Thoracic aorta (tissue), 2 donors: ENCODE measurements at places on chromosomes 6 and 20.

GRCh38 chr6:11634948-11635347, 97.4 kb downstream of the TMEM170B start:
- DNase-seq = no peak

- DNase-seq = no peak
These were observed 7.5 kb downstream of the TRIM39 start for GRCh38 chr6:30334075-30334783.

GRCh38 chr6:155495011-155495768, 39.6 kb upstream of the NOX3 start:
- no peak for DNase-seq

DNA sequence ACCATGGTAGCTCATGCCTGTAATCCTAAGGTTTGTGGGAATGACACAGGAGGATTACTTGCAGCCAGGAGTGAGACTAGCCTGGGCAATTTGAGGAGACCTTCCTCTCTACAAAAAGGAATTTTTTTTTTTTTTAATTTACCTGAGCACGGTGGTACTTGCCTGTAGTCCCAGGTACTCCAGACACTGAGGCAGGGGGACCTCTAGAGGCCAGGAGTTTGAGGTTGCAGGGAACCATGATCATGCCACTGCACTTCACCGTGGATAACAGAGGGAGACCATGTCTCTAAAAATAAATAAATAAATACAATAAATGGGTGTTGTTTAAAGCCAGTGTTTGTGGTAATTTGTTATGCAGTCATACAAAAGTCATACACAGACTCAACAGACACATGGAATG, 2.4 kb upstream of the HLA-F start:
- DNase-seq = no peak

GRCh38 chr6:146542881-146543210, 787 bp upstream of the RAB32 start:
- no peak for DNase-seq

DNA sequence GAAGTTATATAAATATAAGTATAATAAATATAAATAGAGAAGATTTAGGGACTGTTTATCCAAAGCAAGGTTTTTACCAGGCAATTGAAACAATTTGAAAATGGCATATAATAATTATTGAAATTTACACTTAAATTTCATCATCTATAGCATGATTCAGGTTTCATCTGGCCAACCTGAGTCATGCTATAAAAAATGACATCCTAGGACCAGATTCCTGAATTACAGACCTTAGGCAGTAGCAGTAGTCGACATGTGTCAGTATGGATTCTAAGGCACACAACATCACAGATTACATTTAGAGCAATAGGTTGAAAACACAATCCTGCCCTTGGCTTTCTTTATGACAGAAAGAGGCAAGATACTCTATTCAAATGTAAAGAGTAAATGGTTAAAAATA, 592.3 kb downstream of the PHF3 start:
- no peak for DNase-seq

DNA sequence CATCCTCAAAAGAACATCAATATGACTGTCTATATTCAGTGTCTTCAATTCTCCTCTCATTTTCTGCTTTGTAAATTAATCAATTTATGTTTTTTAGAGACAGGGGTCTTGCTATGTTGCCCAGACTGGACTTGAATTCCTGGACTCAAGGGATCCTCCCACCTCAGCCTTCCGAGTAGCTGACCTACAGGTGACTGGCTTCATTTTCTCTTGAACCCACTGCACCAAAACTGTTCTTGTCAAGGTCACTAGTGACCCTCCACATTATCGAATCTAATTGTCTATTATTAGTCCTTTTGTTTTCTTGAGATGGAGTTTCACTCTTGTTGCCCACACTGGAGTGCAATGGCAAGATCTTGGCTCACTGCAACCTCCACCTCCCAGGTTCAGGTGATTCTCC, 3.7 kb downstream of the DNAAF9 start:
- DNase-seq = no peak

DNA sequence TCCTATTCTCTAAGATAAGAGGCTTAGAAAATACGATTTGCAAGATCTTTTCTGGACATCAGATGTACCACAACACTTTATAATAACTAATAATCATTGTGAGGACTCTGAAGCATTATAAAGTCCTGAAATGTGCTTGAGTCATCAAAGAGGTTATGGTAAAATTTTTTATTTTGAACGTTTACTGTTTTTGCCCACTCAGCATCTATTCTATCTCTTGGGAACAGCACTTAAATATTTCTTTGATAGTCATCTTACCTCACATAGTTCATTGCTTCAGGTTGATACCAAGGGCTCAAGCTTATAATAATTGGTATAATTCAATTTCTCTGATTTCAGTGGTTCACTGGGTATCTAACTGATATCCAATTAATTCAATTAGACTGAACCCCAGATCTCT, 700.5 kb downstream of the KHDRBS2 start:
- DNase-seq = no peak

GRCh38 chr6:87700397-87701343, 1.4 kb downstream of the AKIRIN2 start:
- no peak for DNase-seq

GRCh38 chr6:72788188-72788587, 166.3 kb downstream of the KCNQ5 start:
- DNase-seq = no peak

DNA sequence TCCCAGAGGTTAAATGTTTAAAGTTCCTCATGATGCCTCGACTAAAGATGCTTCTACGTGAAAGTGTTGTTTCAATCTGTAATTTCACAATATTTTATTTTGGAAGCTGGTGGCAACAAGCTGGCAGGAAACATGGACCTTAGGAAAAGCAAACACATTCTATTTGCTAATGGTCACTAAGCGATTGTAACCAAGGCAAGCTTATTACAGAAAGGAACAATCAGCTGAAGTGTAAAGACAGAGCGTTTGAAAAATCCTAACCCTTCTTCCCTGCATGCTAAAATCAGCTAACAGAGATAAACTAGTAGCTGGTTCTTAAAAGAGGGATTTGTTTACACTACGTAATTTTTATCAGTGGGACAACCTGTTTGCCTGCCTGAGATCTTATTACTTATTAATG, 50.0 kb downstream of the IL20RA start:
- DNase-seq = no peak

DNA sequence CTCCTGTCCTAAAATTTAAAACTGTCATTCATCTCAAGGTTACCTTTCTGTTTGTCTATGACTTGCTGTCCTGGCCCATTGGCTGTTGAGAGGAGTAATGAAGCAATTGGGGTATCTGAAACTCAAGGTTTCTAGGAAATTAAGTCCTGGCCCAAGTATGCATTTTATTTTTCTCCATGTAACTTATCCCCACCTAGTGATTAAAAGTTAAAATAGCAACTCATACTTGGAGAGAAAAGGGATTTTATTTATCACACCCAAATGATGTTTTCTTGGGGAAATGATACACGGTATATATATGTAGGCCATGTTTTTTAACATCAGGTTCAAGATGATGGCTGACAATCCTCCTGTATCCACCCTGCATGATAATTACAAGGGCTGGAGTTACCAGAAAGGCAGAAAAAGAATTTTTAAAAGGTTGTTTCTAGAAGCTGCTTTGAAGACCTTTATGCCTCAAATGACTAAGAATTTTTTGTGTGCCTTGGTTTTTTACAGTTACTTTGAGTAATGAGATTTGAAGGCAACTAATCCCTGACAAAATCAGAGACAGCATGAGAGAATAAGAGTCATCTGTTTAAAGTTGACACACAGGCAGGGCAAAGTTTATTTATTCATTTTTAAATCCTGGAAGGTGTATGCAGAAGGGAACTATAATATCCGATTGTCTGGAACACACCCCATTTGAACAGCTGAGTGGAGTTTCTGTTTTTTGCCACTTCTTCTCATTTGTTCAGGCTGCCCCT, 28.9 kb upstream of the C6orf58 start:
- no peak for DNase-seq

DNA sequence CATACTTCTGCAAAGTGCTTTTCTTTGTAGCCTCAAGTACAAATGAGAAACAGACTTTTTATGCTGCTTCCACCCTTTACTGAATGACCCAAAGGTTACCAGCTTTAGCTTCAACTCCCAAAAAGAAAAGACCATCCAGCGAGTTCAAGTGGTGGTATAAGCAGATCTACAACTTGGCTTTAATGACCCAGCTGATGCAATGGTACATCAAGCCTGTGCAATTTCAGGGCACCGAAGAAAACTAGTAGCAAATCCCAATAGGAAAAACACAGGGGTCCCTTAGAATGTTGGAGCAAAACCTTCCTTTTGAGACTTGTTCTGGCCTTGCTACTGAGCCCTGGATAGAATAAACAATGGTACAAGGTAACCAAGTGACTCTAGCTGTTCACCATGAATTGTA, 33.8 kb downstream of the STX7 start:
- DNase-seq = no peak

DNA sequence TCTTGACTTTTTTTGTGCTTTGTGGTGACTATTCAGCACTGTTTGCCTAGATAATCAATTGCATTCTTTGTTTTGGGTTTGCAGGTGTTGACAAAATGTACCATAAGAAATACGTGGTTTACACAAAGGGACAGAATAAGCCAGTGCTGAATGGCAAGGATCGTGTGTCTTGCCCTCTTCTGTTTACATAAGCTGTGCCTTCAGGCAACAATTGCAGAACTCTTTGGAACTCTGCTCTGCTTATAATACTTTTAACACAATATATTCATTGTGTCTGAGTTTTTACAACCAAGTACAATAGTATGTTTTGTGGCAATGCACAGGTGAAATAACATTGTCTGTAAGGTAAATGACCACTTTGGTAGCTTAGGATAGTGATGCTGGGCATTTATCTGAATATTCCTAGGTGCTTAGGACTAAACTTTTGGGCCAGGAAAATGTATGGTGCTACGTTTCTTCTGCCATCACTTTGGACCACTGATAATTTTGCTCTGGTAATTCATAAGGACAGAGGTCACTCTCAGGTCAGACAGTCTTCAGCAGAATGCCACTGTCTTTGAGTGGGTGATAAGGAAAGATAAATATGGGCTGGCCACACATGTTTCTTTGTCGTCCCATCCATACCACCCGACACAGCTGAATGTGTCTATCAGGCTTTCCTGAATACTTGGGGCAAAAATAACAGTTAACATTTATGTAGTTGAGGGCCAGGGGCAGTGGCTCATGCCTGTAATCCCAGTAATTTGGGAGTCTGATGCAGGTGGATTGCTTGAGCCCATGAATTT, 344.6 kb upstream of the IMPG1 start:
- DNase-seq = no peak

- DNase-seq = no peak
These were observed 172.1 kb upstream of the OLIG3 start for GRCh38 chr6:137666202-137666774.

GRCh38 chr20:24612799-24613775, 143.7 kb downstream of the SYNDIG1 start:
- no peak for DNase-seq

- DNase-seq = no peak
These were observed 1.0 kb downstream of the JARID2 start for GRCh38 chr6:15246666-15247499.

DNA sequence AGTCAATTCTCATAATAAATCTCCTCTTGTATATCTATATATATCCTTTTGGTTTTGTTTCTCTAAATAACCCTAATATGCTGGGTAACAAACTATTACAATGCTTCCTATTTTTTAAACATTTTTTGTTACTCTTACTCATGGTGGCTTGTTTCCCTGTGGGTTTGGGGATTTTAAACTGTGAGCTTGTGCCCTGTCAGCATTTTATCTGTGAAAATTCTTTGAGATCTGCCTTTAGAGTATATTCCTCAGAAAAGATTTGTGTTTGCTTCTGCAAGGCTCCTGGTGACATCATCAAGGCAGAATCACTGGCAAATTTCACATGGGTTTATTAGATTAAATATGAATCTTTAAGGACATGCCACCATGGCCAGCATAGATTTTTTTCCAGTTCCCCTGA, 273.6 kb downstream of the LRFN2 start:
- DNase-seq = no peak

GRCh38 chr6:6596529-6597328, 8.2 kb downstream of the LY86 start:
- no peak for DNase-seq

GRCh38 chr6:149683256-149683859, 34.5 kb downstream of the LATS1 start:
- no peak for DNase-seq

GRCh38 chr6:34059136-34059731, 86.7 kb downstream of the GRM4 start:
- no peak for DNase-seq

DNA sequence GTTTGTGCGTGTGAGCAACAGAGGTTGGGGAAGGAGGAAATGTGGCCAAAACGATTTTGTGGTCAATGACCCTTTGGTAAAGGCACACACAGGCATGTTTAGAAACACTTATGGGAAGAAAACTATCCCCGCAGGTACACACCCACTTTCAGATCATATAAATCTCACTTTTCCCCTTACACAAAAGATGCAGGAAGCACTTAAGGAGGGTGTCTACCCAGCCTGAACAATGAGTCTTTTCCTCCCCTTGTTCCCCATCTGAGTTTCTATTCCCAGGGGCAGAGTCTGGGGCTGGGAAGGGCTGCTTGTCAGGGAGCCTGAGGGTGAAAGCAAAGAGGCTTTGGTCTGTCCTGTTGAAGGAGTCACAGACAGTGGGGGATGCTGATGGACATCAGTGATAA, 193.2 kb upstream of the SALL4 start:
- no peak for DNase-seq

DNA sequence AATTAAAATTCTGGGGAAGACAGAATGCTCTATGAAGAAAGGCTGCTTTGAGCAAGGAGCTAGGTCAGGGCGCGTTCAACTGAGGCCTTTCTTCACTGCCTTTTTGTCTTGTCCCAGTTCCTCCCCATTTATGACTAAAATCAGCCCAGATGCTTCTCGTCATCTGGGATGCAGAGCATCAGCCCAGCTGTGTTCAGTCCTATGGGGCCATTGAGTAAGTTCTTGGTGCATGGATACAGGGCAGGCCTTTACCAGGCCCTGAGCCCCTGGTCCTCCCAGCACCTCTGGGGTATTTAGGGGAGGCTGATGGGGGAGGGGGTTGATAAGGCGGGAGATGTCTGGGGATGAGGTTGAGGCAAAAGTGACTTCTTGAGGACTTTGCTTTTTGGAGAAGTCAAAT, 55.7 kb downstream of the PTPN1 start:
- DNase-seq = no peak

- DNase-seq = no peak
These were observed 124.1 kb downstream of the PRKN start for GRCh38 chr6:162603231-162604015.

- DNase-seq = no peak
These were observed 346.3 kb downstream of the BMP2 start for GRCh38 chr20:7113577-7114466.

DNA sequence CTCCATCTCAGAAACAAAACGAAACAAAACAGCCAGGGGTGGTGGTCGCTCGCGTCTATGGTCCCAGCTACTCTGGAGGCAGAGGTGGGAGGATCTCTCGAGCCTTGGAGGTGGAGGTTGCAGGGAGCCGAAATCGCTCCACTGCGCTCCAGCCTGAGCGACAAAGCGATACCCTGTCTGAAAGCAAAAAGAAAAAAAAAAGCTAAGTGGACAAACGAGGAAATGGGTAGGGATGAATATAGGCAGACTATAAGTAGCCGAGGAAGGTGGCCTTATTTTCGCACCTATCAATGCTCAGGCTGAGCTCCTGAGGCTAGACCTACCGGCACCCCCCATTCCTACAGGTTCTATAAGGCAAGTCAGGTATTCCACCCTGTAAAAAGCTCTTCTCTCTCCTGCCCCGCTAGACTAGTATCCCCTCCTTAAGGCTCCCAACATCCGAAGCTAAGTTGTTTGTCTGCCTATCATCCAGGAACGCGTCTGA, 650 bp upstream of the CASP8AP2 start:
- DNase-seq = no peak
